BE2C (cell line): ENCODE measurements at places on chromosomes 1 and 21.

DNA sequence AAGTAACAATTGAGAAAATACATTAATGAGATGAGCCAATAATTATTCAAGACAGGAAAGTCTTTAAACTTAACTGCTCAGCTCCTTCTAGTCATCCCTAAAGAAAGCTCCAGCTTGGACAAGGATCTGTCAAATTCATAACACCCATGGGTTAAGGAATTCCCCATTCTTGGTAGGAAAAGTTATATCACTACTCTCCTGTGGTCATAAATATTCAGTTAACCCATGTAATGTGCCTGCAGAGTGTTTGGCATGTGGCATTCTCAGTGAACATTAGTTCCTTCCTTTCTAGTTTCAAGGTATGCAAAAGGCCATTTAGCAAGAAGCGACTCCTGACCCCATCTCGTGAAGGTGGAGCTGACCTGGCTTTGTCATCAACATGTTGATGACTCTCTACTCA, 76.7 kb upstream of the VCAM1 start:
- DNase-seq: no peak

GRCh38 chr1:159831412-159832141, 4.9 kb downstream of the SLAMF8 start:
- no peak for DNase-seq

DNA sequence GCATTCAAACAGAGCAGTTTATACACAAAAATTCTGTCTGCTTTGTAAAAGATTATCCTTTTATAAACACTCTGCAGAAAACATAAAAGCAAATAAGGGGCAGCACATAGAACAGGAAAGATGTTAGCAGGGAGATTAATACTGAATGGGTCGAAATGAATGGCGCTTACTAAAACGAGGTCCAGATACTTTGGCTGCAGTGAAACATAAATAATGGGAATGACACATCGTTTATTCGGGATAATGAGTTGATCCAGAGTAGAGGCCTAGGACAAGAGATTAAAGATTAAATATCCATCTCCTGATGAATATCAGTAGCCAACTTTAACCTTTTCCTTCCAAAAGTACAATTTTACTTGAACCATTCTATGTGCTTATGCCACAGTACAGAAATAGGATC, 54.4 kb upstream of the PROX1 start:
- no peak for DNase-seq

- no peak for DNase-seq
Measured at GRCh38 chr1:218299416-218299815, 14.3 kb downstream of the RRP15 start.

DNA sequence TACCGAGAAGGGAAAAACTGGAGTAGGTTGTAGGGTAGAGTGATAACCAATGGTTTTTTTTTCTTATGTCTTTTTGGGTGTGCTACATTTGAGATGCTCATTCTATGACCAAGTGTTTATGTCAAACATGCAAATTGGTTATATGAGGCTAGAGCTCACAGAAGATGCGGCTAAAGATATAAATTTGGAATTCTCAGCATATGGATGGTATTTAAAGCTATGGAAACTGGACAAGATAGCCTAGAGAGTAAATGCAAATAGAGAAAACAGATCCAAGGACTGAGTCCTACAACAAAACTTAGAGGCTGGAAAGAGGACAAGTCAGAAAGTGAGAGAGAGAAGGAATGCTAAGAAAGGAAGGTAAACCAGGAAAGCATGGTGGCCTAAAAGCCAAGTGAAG, 7.4 kb downstream of the GDAP2 start:
- DNase-seq: no peak

- no peak for DNase-seq
Measured at GRCh38 chr1:244409701-244410100, 42.0 kb downstream of the ADSS2 start.

DNA sequence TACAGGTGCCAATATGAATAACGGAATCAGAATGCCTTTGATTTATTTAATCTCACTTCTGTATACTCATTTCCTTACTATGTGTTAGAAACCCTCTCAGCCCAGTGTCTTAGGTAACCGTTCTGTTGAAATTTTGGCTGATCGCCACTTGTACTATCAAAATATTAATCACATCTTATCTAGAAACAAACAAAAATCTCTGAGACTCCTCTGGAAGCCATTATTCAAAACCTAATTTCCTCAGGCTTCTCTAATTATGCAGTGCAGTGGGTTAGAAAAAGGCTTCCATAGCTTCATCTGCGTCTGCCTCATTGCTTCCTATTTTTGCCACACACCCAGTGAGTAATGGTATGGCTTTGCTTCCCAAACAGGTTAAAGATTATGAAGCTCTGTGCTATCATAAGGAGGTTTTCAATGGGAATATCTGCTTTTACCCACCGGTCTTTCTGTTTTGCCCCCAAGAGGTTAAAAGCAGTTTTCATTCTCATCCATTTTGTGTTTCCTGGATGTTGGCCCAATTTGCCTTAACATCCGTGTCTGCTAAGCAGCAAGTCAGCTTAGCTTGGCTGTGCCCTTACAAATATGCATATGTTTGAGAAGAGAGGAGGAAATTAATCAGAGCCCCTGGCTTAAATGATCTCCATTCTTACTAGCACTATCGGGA, 129.6 kb downstream of the RYR2 start:
- DNase-seq: no peak

DNA sequence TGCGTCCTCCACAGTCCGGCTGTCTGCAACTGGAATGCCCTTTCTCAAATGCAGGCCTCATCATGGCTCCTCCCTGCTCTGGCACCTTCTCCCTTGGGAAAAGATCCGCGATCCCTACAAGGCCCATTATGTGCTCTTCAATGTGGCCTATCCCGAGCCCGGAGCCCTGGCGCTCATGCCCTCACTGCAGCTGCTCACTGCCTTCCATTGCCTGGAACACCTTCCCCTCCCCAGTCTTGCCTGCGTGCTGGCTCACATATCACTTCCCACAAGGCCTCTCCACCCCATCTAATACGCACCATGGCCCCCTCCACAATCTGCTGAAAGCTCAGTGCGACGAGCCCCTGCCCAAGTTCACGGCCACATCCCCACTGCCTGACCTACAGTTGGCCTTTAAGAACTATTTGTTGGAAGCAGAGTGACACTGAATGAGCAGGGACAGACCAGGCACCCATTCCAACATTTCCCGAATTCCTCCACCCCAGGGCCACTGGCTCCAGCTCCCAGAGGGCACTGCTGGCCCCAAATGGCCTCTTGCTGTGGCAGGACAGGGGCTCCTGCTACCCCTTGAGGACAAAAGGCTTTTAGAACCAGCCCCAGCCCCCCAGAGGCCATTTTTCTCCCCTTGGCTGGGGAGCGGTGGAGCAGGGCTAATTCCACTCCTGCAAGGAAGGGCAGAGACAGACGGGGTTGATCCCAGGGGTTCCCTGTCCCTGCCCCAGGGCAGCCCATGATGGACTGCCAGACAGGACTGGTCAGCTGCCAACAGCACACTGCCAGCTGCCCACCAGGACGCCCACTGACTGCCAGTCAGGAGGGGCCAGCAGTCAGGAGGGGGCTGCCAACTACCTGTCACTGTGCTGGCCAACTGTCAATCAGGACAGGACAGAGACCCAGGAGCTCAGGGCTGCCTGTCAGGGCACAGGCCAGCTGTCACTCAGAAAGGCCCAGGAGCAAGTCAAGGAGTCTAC, 64.8 kb downstream of the DHRS3 start:
- no peak for DNase-seq

GRCh38 chr1:241895013-241895412, 47.0 kb downstream of the EXO1 start:
- no peak for DNase-seq

- no peak for DNase-seq
Measured at GRCh38 chr1:159023723-159024122, 14.0 kb downstream of the IFI16 start.
